SJCRH30 (cell line): ENCODE measurements at places on chromosomes 11 and 22.

DNA sequence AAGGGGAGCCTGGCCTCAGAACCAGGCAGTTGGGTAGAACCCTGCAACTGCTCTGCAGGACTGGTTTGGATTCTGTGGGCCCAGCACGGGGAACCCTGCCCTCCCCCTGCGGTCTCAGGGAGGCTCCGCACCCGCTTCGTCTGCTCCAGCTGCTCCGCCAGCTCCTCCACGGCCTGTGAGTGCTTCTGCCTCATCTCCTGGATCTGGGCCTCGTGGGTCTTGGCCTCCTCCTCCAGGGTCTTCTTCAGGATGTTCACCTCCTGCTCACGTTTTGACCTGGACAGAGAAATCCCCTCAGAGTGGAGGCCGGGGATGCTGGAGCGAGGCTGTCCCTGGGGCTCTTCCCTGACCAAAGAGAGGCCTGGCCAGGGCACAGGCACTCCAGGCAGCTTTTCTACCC is 41.9 kb downstream of the APOL1 start:
- DNase-seq, result no peak

GRCh38 chr22:20663941-20664593 is 109.8 kb upstream of the SERPIND1 start:
- DNase-seq, result no peak

GRCh38 chr22:43530349-43531201 is 118.8 kb downstream of the MPPED1 start:
- no peak for DNase-seq

DNA sequence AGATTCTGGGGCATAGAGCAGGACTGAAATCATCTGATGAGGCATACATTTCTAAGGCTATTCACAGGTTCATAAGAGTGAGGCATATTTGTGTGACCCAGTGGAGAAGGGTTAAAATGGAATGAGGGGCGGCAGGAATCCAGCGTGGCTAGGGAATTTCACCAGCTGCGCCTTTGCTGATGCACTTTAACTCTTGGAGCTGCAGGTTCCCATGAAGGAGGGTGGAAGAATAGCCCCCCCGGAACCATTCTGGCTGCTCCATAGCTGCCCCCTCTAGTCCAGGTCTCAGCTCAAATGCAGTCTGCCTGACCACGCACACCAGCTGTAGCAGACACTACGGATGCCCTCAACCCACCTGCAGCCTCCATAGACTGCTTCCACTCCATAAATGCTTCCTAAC is 31.5 kb downstream of the TENM4 start:
- DNase-seq, result no peak

- peak; percentile 88 for DNase-seq
Measured at GRCh38 chr11:66082946-66083698, 13.1 kb downstream of the PACS1 start.

GRCh38 chr22:49603016-49603415 is 224.7 kb downstream of the BRD1 start:
- DNase-seq, result no peak

DNA sequence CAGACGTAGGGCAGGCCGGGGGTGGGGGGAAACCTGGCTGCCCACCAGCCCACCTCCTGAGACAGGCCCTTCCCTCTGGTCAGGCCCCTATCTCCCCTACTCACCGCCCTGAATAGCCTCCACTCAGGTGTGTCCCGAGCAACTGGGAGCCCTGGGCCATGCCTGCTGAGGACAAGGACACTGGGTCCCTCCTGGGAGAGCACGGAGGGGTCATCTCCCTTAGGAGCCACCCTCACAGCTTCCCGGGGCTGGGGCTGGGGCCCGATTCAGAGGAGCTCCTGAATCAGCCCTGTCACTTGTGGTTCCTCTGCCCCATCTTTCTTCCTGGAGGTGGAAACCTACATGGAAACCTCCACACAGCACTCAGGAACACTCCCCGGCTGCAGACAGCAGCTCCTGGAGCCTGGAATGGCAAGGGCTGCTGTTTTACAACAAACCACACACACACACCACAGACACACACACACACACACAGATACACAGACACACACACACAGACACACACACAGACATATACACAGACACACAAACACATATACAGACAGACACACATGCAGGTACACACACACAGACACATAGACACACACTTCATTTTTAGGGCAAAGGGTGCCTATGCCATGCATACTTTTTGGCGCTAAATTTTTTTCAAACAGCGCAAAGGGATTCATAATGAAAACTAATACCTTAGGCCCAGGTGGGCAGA is 9.6 kb upstream of the EMID1 start:
- DNase-seq, result no peak
